ENCODE measurements at places on chromosomes 7 and 10. TPM values are rescaled to one million over a fixed set of nuclear protein-coding genes. Genes with fewer than 3 reads are reported as not detected.

The TRDMT1 gene
- 43.2 TPM for total RNA-seq

The NYAP1 gene
- total RNA-seq = 38.5 TPM

The STOX1 gene
- total RNA-seq = 9.7 TPM

The PRLHR gene
- 3.8 TPM for total RNA-seq

The CALHM1 gene
- total RNA-seq = not detected

The SLC18A2 gene
- 0.31 TPM for total RNA-seq

The PTPRZ1 gene
- total RNA-seq = 523 TPM

The WNT8B gene
- 0.31 TPM for total RNA-seq

The IDI2 gene
- total RNA-seq = not detected

The PCLO gene
- total RNA-seq = 138 TPM
